ENCODE measurements at places on chromosomes 16 and 17.

- no peaks in the 10 kb centered on the region for H3K27me3 ChIP-seq
- H3K27ac ChIP-seq = no peak overlapping the region
- no peaks in the 10 kb centered on the region for H3K36me3 ChIP-seq
- H3K4me3 ChIP-seq = no peak overlapping the region
- no peaks in the 10 kb centered on the region for H3K4me1 ChIP-seq
Observed at GRCh38 chr16:12062343-12063003, 85.9 kb downstream of the SNX29 start.

- no peaks in the 10 kb centered on the region for H3K36me3 ChIP-seq
- no peak for DNase-seq
- H3K4me3 ChIP-seq = no peak overlapping the region
- no peaks in the 10 kb centered on the region for H3K27me3 ChIP-seq
Observed at GRCh38 chr17:66541461-66542128, 239.2 kb downstream of the PRKCA start.

DNA sequence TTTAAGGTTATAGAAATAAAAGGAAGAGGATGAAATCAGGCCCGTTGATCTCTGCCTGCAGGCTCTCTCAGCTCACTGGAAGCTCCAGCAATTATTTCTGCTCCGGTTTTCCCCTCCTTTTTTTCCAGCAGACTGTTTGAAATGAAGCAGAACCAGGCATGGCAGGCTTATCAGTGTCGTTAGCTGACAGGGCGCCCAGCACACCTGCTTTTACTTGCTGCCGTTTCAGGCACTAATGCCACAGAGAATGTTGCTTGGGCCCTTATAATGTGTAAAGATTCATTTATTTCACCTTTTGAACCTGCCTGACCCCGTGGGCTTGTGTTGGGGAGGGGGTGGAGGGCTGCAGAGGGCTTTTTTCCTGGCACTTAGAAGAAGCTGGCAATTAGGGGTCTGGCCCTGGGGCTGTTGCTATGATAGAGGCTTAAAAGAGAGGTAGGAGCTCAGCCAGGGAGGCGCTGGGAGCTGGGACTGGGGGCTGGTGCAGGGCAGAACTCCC, 108.1 kb downstream of the IRX3 start:
- H3K27me3 ChIP-seq = peaks cover 4% of the 10 kb centered on the region
- H3K36me3 ChIP-seq = no peaks in the 10 kb centered on the region
- peaks cover 43% of the 10 kb centered on the region for H3K4me1 ChIP-seq
- no peak overlapping the region for H3K27ac ChIP-seq
- peak; percentile 11 for DNase-seq

DNA sequence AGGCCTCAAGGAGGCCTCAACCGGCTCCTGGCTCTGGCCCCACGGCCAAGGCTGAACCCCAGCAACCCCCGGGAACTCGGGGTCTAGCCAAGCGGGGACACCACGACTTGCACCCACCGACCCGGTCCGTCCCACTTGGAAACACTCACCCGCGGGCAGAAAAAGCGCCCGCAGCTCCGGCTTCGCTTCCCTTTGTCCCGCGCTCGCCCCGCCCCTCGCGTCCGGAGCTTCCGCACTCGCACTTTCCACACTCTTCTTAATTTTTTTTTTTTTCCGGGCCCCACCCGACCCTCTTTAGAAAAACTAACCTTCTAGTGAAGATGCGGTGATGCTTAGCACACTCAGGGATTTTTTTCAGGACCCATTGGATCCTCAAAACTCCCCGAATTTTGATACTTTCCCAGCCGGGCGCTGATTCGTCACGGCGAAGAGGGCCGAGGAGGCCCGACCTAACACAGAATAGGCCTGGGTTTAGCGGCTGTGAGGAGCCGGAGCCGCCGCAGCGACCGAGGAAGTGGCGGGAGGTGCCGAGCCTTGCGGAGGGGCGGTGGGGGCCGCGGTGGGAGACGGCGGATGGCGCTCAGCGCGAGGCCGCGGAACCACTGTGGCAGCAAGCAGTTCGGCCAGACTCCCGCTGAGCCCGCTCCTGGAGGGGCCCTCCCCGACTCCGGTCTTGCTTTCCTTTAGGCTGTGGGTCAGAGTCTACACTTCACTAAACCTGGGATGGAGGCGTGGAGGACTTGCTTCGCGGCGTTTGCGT, at the start of gene SMARCE1:
Gene SMARCE1 (minus strand): TSS at position 195 of the 760 bp plus-strand sequence. CDS start 2,016 bp downstream, outside the sequence.
- peak within 1 kb of the TSS; percentile 99 for H3K4me3 ChIP-seq
- H3K27me3 ChIP-seq = no peaks in the 10 kb centered on the region
- peaks cover 38% of the 10 kb centered on the region for H3K36me3 ChIP-seq
- peak within 1 kb of the TSS; percentile 93 for H3K27ac ChIP-seq
- DNase-seq = peak; percentile 80

DNA sequence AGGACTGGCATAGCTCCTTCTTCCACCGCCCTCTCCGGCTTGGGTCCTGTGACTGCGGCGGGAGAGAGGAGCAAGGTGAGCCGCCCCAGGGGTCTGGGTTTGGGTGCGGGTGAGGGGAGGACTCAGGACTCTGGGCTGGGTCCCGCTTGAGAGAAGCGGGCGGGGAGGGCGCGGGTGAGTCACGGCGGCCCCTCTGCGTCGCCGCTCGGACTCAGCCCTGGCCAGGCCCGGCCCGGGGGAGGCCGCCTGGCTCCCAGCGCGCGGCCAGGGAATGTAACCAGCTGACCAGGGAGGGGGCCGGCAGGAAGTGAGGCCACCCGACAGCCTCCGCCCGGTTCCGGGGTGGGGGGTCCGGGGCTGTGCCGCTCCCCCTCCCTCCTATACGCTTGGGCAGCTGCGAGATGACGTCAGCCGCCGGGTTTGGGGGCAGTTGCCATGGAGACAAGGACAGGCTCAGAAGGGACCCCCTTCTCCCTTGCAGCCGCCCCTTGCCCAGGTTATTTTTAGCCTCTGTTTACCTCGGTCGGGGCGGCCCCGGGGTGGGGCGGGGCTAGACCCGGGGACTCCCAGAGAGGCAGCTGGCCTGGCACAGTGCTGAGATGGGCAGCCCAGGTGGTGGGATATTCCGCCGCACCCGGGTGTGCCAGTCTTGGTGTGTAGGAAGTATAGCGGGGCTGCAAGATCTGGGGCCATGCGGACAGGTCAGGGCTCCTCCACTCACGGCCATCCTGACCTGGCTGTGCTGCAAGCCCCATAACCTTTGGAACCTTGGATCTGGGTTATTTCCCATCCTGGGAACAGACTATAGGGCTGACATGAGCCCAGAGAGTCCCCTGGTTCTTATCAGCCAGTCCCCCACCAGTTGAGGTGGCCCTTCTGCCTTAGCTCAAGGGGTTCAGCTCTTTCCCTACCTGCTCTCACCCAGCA, 1.6 kb downstream of the RIPOR1 start:
- DNase-seq = no peak
- peak overlapping the region; percentile 89 for H3K4me3 ChIP-seq
- H3K36me3 ChIP-seq = peaks cover 4% of the 10 kb centered on the region
- H3K27me3 ChIP-seq = peaks cover 2% of the 10 kb centered on the region

DNA sequence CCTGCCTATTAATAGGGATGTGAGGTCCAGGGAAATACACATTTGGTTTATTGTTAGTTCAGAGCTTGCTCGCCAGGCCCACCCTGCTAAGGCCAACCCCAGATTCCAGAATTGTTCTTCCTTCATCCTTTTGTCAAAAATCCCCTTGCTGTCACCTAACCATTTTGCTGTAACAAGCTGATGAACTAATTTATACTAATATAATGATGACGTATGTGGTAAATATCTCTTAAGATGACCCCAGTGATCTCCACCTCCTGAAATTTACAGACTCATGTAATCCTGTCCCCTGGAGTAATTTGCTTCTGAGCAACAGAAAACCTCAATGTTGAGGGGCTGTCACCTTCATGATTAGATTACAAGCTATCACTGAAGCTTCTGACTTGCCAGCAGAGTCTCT, 236.3 kb upstream of the N4BP1 start:
- H3K27ac ChIP-seq = no peak overlapping the region
- H3K36me3 ChIP-seq = no peaks in the 10 kb centered on the region
- no peaks in the 10 kb centered on the region for H3K27me3 ChIP-seq
- H3K4me1 ChIP-seq = no peaks in the 10 kb centered on the region

DNA sequence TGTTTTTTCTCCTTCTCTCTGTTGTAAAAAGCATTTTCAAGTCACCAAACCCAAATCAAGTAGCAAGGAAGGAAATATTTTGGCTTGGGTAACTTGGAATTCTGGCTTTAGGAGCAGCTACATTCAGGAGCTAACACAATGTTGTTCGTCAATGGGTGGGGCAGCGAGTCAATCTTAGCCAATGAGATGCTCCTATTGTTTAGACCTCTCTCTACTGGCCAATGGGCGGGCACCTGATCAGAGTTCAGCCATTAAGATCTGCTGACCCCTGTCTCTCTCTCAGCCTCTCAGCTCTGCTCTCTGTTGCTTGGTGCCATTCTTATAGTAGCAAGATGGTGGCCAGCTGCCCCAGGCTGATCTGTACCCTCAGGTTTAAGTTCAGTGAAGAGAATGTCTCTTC, 83.2 kb downstream of the IRX3 start:
- H3K36me3 ChIP-seq = no peaks in the 10 kb centered on the region
- H3K4me3 ChIP-seq = no peak overlapping the region

DNA sequence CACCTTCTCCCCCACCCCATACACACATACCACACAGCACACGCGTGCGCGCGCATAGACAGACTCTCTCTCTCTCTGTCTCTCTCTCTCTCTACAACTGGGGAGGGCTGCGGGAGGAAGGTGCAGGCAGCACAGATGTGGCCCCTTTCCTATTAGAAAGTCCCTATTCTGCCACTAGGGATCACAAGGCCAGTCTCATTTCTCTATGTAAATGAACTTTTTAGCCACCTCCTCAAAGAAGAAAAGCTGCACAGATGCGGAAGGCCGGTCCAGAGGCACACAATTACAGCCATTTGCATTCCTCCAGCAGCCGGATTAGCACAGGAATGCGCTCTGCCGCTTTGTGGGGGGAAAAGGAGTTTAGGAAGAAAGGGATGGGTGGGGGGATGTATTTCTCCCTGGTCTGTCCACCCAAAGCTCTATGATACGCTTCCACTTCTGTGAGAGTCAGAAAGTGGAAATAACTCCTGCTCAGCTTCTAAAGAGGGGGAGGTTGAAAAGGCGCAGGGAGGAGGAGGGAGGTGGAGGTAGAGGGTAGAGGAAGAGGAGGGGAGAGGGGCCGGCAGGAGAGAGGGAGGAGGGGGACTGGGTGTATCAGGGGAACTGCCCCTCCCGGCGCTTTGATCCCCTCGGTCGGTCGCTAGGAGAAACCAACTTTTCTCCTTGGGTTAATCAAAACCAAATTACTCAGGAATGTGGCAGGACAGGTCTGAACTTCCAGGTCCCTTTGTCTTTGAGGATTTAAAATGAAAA, 11.7 kb downstream of the ZFHX3 start:
- DNase-seq = peak; percentile 90
- H3K36me3 ChIP-seq = no peaks in the 10 kb centered on the region
- peaks cover 13% of the 10 kb centered on the region for H3K27me3 ChIP-seq
- peak overlapping the region; percentile 85 for H3K27ac ChIP-seq
- H3K4me3 ChIP-seq = peak overlapping the region; percentile 16

- no peaks in the 10 kb centered on the region for H3K27me3 ChIP-seq
- H3K4me1 ChIP-seq = no peaks in the 10 kb centered on the region
- no peak overlapping the region for H3K4me3 ChIP-seq
- DNase-seq = no peak
- H3K27ac ChIP-seq = no peak overlapping the region
Observed at GRCh38 chr16:20821682-20822081, 15.4 kb downstream of the REXO5 start.

- H3K4me1 ChIP-seq = no peaks in the 10 kb centered on the region
- peaks cover 5% of the 10 kb centered on the region for H3K27me3 ChIP-seq
- H3K36me3 ChIP-seq = no peaks in the 10 kb centered on the region
- H3K4me3 ChIP-seq = no peak overlapping the region
Observed at GRCh38 chr17:5741810-5742209, 157.5 kb upstream of the NLRP1 start.

DNA sequence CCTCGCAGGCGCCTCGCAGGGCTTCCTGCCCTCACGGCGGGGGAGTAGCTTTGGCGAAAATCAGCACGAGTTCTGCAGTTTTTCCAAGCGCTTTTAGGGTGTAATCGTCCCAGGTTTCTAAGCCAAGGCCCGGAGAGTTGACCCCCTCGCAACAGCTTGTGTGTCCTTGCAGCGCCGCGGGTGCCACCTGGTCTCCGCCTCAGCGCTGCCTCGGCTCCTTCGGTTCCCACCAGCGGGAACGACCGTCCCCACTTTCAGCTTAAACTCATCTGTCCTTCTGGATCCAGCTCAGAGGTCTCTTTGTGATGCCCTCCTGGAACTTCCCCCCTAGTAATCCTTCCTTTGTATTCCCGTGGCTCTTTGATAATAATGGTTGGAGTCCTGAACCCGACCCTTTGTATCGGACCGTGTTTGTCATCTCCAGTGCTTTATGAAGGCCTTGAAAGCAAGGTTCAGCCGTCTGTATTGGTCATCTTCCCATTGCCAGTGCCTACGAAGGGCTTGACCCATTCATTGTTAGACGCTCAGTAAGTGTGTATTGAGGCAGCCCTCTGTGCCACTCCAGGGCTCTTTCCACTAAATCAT, 858 bp upstream of the SMARCE1 start:
- DNase-seq = peak; percentile 69
- H3K36me3 ChIP-seq = no peaks in the 10 kb centered on the region
- H3K4me1 ChIP-seq = peaks cover 13% of the 10 kb centered on the region
- H3K27me3 ChIP-seq = no peaks in the 10 kb centered on the region

DNA sequence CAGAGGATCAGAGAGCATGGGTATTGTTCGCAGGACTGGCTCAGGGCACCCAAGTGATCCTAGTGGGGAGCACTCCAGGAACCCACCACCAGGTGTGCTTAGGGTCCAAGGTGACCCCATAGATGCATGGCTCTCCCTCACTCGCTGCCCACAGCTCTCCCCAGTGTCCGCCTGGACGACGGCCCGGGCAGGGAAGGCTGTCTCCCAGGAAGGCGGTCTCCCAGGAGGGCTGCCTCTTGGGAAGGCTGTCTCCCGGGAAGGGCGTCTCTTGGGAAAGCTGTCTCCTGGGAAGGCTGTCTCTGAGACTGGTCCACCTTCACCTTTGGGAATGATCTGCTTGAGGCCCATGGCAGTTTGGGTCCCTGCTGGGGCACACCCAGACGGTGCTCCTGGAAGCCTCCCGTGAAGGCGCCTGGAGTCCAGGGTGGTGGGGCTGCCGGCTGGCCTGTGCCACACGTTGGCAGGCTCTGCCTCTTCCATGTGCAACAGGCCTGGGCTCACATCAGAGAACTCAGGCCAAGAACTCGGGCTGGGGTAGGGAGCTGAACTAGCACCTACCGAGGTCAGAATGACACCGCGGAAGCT, 5.0 kb downstream of the ECI1 start:
- H3K4me3 ChIP-seq = no peak overlapping the region
- no peaks in the 10 kb centered on the region for H3K27me3 ChIP-seq
- H3K27ac ChIP-seq = no peak overlapping the region
- H3K36me3 ChIP-seq = peaks cover 75% of the 10 kb centered on the region

- no peak overlapping the region for H3K27ac ChIP-seq
- no peak overlapping the region for H3K4me3 ChIP-seq
- H3K4me1 ChIP-seq = no peaks in the 10 kb centered on the region
- H3K27me3 ChIP-seq = no peaks in the 10 kb centered on the region
- DNase-seq = no peak
- H3K36me3 ChIP-seq = no peaks in the 10 kb centered on the region
Observed at GRCh38 chr17:11823862-11824261, 173.4 kb downstream of the ZNF18 start.

GRCh38 chr17:1714427-1714979, 4.3 kb upstream of the TLCD2 start:
- DNase-seq = peak; percentile 92
- H3K4me1 ChIP-seq = peaks cover 23% of the 10 kb centered on the region
- peak overlapping the region; percentile 62 for H3K27ac ChIP-seq
- H3K36me3 ChIP-seq = no peaks in the 10 kb centered on the region
- peak overlapping the region; percentile 94 for H3K4me3 ChIP-seq
- peaks cover 9% of the 10 kb centered on the region for H3K27me3 ChIP-seq
